ENCODE measurements at places on chromosomes 2 and 18. TPM values are rescaled to one million over a fixed set of nuclear protein-coding genes. Genes with fewer than 3 reads are reported as not detected.

GRCh38 chr2:196160946-196161345 is 10.4 kb downstream of the STK17B start:
- DNase-seq = no peak

GRCh38 chr18:2654928-2655177 is 673 bp upstream of the SMCHD1 start:
- no peak for DNase-seq

The HOXD8 gene
- not detected for total RNA-seq

The PTPRN gene
- total RNA-seq = 0.13 TPM

GRCh38 chr2:139354518-139354917 is 574.3 kb upstream of the NXPH2 start:
- DNase-seq = no peak

DNA sequence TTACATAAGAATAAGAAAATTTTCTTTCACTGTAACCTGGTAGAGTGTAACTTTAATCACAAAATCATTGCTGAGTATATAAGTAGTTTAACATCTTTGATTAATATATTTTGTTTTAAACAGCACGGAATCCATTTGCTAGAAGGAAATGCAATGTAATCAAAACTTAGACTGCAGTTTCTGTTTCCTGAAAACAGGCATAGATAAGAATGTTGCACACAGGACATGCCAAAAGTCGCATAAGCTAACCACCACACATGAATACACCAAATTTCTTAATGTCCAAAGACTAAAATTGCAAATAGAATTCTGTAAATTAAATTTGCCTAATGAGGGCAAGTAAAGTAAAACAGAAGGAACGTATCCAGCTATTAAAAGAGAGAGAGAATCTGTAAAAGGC is 51.0 kb upstream of the SERPINB2 start:
- DNase-seq = no peak

The RAB6C gene
- not detected for total RNA-seq

DNA sequence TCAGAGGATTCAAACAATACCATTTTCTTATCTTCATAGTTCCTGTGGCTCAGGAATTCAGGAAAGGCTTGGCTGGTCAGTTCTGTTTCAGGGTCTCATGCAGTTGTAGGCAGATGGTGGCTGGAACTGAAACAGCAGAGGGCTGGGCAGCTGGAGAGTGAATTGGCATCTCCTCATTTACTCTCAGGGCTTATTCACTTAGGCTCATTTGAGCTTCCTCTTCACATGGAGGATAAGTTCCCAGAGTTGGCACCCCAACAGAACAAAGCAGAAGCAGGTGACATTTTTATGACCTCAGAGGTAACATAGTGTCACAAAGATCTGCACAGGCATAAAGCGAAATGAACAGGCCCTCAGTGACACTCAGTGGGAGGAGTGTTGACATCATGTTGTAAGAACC is 66.1 kb downstream of the RBBP8 start:
- no peak for DNase-seq

DNA sequence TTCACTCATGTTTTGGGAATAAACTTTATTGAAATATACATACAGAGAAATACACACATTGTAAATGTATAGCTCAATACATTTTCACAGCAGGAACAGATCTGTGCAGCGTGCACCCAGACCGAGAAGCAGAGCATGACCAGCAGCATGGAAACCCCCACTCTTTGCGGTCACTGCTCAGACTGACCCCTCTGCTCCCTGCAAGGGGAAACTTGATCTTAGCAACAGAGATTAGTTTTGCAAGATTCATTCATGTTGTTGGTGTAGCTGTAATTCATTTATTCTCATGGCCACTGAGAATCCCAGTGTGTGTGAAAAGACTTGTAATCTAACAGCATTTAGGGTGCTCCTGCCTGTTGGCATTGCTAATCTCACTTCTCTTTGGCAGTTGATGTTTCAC is 35.2 kb downstream of the LPIN1 start:
- DNase-seq = no peak

The WNT10A gene
- total RNA-seq = 2.4 TPM

GRCh38 chr2:234564699-234565098 is 67.8 kb upstream of the ARL4C start:
- DNase-seq = peak; percentile 9

DNA sequence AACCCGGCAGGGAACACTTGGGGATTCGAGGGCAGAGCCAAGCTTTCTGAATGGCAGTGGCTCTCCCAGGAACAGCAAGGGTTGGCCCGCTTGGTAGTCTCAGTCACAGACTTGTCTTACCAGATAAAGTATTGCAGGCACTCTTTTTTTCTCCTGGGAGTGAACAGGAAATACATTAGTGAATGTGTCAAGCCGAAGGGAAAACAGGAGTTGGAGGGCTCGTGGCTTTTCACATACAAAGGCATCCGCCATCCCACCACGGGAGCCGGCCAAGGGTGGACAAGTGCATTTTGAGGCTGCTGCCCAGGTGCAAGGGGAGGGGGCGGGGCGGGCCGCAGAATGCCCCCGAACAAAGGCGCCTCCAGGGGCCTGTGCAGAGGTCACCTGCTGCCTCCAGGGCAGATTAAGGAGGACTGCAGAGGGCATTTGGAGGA is 163.3 kb upstream of the SIX3 start:
- DNase-seq = no peak

DNA sequence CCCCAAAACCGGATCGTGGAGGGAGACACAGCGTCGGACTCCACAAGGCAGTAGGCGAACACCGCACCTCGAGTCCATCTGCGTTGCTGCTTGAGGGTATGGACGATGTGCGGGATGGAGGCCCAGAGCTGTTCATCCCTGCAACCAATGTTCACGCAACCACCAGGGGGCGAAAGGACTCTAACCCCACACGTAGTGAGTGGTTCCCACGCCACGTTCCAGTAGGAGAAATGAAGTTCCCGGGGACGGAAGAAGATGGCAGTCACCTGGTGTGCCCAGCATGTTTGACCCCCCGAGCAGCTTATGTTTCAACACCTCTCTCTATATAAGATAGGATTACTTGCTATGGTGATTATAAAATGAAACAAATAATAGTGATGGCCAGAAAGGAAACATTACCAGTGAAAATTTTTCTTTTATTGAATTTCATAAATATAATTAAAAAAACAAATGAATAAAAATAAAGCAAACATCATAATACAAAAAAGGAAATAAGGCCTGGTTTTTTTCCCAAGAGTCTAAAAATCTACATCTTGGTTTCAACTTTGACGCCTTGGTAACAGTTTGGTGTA is 184.3 kb downstream of the SH3BP4 start:
- DNase-seq = peak; percentile 62

DNA sequence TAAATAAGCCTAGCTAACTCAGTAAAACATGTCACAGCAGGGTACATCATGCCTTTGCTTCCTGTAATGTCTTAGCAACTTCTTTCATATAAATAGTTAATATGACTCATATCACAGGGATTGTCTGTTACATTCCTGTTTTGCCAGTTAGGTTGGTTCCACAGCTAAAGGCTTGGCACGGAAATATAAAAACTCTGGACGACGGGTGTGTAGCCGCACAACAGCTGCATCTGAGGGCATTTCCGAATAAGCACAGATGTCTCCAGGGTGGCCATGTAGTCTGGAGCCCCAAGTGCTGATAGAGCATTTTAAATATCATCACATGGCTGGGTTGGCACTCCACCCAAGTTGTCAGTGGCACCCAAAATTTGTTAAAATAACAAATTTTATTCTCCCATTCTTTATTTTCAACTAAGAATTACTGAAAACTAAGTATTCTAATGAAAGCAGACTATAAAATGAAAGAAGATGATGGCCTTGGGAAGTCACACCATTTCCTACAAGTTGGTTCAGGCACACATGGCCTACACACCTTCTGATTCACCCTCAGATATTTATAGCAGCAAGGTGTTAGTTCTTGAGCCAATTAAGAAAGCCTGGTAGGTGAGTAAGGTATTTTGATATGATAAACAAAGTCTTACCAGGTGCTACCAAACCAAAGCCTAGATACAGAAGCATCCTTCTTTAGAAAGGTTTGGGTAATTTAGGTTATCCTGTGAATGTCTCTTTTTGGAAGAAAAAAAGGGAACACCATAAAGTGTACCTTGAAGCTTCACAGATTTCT is 61.8 kb upstream of the STK17B start:
- DNase-seq = peak; percentile 98

The TMEM150A gene
- total RNA-seq = 9.2 TPM

The ERMN gene
- not detected for total RNA-seq

GRCh38 chr2:215830304-215830703 is 183.0 kb downstream of the MREG start:
- DNase-seq = peak; percentile 82

DNA sequence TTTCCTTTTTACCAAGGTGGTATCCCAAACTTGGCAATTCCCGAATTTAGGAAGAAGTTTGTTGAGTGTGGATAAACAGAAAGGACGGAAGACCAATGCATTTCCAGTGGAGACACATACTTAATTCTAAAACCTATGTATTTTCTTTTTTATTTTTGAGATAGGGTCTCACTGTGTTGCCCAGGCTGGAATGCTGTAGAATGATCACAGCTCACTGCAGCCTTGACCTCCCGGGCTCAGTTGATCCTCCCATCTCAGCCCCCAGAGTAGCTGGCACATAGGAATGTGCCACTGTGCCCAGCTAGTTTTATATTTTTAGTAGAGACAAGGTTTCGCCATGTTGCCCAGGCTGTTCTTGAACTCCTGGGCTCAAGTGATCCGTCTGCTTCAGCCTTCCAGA is 90.3 kb downstream of the COX7A2L start:
- DNase-seq = no peak

- no peak for DNase-seq
Measured at GRCh38 chr18:37465958-37466357, 99.6 kb downstream of the CELF4 start.

- DNase-seq = peak; percentile 44
Measured at GRCh38 chr18:49174478-49174877, 223.7 kb upstream of the SMAD7 start.

DNA sequence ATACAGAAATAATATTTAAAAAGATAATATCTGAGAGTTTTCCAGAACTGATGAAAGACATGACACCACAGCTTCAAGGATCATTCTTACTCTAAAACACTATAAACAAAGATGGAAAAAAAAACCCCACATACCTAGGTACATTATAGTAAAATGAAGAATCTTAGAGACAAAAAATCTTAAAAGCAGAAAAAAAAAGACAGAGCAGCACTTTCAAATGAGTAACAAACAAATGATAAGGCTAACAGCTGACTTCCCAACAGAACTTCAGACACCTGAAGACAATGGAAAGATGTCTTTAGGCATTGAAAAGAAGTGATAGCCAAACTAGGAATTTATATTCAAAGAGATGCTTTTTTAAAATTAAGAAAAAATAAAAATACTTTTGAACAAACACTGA is 21.2 kb upstream of the AFF3 start:
- DNase-seq = no peak

- DNase-seq = peak; percentile 61
Measured at GRCh38 chr18:45670281-45670962, 53.6 kb upstream of the SLC14A1 start.

DNA sequence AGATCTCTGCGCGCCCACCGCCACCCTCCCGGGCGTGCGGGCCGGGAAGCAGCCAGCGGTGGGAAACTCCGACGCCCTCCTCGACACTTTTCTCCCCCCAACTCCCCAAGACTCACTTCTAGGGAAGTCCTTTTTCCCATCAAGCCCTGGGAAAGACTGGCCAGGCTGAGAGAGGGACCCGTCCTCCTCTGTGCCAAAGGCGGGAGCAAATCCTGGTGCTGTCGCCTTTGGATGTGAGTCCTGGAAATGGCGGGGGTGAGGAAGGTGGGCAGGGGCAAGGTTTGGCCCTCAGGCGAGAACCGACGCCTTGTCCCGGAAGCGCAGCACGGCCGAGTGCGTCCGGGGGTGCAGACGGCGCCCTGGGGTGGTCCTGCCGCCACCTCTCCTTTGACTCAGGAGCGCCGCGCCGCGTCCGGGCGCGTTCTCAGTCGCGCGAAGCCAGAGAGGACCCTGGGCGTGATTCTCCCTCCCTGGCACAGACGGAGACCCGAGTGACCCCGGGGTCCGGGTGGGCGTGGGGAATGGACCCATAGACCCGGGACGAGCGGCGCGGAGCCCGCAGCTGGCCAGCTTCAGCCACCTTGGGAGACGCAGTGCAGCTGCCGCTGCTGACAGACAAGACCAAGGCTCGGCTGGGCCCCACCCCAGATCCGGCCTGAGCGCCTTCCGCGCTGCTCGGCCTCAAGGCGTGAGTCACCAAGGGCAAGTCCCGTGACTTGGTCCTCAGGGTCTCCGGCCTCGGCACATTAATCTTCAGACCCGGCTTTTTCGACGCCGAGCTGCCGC is 3.5 kb upstream of the LBX2 start:
- peak; percentile 64 for DNase-seq

GRCh38 chr2:118604811-118605210 is 242.6 kb downstream of the EN1 start:
- no peak for DNase-seq

- peak; percentile 48 for DNase-seq
Measured at GRCh38 chr2:232623768-232624765, 9.3 kb upstream of the EFHD1 start.

DNA sequence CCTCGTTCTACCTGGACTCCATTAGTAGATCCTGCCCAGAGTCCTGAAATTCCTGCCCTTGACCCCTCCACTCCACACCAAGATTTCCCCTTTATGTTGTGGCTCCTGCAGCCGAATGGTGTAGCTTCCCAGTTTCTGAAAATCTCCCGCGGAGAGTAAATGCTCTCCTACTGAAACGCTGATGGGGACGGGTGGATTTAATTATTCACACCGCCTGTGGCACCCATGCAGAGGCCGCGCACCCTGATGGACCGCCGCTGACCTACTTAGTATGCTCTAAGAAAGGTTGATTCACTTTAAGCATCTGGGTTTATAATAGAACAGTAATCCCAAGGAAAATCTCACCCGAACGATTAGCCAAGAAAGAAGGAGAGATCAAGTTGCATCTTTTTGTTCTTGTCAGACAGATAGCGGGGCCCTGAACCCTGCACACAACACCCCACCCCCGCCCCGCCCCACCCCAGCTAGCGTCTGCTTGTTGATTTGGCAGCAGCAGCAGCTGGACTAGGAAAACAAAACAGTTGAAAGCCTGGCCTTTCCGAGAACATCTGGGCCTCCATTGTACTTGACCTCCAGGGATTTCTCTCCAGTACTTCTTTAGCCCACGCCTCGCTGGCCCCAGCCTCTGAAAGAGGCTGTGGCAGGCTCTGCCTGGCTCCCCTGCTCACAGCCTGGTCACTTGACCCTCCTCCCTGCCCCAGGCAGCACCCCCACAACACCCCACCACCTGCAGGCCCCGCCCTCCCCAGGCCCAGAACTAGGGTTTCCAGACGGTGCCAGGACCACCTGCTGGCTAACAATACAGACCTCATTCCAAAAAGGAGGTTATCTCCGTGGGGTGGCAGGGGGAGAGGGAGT is 53.6 kb downstream of the DPYSL5 start:
- no peak for DNase-seq

Measured in bronchial epithelial cell (primary cell).